Activated CD8-positive, alpha-beta memory T cell treated with anti-CD3 and anti-CD28 coated beads for 1 hour (primary cell): ENCODE measurements at places on chromosomes 16 and 17.

GRCh38 chr17:36501351-36501750 is 14.9 kb downstream of the ZNHIT3 start:
- DNase-seq, result no peak

DNA sequence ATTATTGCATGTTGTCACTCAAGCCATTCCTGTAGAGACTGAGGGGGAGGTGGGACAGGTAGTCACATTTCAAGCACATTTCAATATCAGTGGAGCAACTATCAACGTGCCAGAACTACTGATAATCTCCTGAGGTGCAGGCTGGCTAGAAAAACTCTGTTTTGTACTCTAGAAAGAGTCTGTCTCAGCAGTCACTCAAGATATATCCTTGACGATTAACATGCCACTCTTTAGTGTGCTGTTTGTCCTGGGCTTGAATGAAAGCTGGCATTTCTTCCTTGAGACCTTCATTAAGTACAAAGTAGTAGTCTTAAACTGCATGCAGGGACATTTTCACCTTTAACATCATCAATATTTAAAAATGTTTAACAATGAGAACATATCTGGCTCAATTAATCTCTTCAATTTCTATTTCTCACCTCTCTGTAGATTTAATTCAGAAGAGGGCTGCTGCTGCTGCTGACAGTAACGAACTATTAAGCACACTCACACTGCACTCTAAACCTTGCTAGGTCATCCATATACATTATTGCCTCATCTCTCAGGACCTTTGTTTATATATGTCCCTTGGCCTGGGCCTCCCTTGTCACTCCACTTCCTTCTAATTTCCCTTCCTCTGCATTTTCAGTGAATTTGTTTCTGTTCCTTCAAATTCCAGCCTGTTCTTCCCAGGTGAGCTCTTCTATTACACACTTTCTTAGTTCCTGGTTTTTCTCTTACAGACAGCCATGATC is 412.0 kb downstream of the HAPSTR1 start:
- no peak for DNase-seq

GRCh38 chr17:4735876-4736651 is 3.6 kb upstream of the ZMYND15 start:
- no peak for DNase-seq

DNA sequence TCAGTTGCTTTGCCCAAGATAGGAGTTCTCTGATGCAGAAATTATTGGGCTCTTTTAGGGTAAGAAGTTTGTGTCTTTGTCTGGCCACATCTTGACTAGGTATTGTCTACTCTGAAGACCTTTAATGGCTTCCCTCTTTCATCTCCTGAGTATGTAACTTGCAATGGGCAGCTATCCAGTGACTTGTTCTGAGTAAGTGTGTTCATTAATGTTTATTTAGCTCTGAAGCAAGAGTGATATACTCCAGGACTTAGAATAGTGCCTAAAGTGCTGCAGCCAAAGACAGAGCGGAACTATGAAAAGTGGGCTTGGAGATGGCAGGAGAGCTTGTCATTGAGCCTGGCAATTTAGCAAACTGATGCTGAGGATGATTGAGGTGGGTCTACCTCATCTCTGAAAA is 8.8 kb upstream of the TANGO6 start:
- no peak for DNase-seq

GRCh38 chr17:76333673-76334505 is 19.8 kb downstream of the PRPSAP1 start:
- no peak for DNase-seq

- no peak for DNase-seq
Observed at GRCh38 chr17:70629902-70630301, 460.6 kb downstream of the KCNJ2 start.

DNA sequence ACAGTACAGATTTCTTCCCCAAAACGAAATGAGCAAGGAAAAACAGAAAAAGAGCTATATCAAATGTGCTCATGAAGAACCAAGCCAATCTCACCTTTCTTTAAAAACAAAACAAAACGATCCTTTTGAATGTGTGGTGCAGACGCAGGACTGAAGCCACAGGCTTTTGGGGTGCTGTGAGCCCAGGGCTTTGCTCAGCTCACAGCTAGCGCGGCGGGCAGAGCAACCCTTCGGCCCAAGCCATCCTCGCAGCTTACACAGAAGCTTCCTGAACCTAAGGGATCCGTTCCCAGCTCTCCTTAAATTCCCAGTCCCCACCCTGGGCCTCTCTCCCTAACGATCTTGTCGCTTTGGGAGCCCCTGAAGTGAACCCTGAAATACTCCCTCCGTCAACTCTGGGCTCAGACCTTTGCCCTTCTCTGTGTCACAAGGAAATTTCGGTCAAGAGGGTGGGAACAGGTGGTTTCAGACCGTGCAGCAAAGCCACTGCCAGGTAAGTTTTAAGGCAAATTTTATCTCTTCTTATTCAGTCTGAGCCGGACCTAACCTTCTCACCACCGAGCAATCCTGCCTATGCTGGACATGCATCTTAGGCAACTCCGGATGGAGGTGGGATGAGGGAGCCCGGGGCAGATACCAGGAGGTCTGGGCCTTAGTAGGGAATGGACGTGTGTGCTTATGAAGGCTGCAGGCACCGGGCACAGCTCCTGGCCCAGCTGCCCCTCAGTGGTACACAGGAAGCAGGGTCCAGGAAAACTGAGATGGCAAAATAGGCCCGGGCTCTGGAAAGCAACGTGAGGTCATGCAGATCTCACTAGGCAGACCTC is 52.0 kb downstream of the COTL1 start:
- DNase-seq, result no peak

- DNase-seq, result no peak
Observed at GRCh38 chr17:28029044-28029443, 13.4 kb upstream of the NLK start.

GRCh38 chr16:9689597-9689996 is 492.6 kb downstream of the GRIN2A start:
- DNase-seq, result no peak

GRCh38 chr17:73815474-73815873 is 171.2 kb upstream of the SDK2 start:
- DNase-seq, result no peak

- no peak for DNase-seq
Observed at GRCh38 chr17:4942760-4943508, 2.9 kb downstream of the RNF167 start.

DNA sequence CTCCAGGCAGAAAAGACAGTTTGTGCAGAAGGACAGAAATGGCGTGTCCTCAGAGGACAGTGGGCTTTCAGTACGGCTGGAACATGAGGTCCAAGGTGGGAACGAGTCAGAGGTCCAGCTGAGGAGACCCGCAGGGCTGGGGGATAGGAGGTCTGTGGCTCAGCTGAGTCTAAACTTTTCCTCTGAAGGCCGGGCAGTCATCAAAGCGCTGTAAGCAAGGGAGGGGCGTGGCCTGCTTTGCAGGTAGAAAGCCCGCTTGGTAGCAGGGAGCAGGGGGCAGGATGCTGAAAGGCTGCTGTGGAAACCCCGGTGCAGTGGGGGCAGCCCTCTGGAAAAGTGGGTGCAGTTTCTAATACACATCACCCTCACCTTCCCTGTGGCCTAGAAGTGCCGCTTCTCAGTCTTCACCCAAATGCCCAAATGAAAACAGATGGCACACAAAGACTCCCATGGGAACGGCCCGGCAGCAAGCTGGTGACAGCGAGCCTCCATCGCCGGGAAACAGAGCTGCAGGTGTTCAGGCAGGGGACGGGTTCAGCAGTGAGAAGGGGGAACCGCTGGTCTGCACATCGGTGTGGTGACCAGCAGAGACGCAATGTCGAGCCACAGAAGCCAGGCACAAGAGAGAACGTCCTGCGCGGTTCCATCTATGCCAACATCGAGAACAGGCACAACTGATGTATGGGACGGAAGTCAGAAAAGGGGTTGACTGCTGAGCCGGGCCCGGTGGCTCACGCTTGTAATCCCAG is 12.2 kb upstream of the OSGIN1 start:
- DNase-seq, result no peak

- DNase-seq, result no peak
Observed at GRCh38 chr17:73831699-73832098, 187.5 kb upstream of the SDK2 start.
